ENCODE measurements at places on chromosomes 3 and 15. TPM values are rescaled to one million over a fixed set of nuclear protein-coding genes. Genes with fewer than 3 reads are reported as not detected.

The CHST2 gene
- total RNA-seq = 9.2 TPM

The CCDC33 gene
- not detected for total RNA-seq

The APH1B gene
- 26.8 TPM for total RNA-seq

The TMEM158 gene
- total RNA-seq = 11.4 TPM

The MSL2 gene
- total RNA-seq = 11.7 TPM

The AZI2 gene
- 37.5 TPM for total RNA-seq

The ISLR gene
- total RNA-seq = not detected

The ARL6 gene
- 1.5 TPM for total RNA-seq

The ISL2 gene
- 3.0 TPM for total RNA-seq

The CHRM5 gene
- total RNA-seq = not detected

The C3orf52 gene
- 27.6 TPM for total RNA-seq

The SPTSSB gene
- not detected for total RNA-seq

The MITF gene
- total RNA-seq = 16.5 TPM

- DNase-seq = no peak
These were observed 5.3 kb upstream of the CTDSPL start for GRCh38 chr3:37856381-37856780.

DNA sequence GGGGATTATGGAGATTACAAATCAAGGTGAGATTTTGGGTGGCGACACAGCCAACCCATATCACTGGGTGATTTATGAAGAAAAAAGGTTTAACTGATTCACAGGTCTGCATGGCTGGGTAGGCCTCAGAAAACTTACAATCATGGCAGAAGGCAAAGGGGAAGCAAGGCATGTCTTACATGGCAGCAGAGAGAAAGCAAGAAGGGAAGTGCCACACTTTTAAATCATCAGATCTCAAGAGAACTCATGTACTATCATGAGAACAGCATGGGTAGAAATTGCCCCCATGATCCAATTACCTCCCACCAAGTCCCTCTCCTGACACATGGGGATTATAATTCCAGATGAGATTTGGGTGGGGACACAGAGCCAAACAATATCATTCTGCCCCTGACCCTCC lies 59.7 kb downstream of the DPH6 start:
- DNase-seq = no peak

DNA sequence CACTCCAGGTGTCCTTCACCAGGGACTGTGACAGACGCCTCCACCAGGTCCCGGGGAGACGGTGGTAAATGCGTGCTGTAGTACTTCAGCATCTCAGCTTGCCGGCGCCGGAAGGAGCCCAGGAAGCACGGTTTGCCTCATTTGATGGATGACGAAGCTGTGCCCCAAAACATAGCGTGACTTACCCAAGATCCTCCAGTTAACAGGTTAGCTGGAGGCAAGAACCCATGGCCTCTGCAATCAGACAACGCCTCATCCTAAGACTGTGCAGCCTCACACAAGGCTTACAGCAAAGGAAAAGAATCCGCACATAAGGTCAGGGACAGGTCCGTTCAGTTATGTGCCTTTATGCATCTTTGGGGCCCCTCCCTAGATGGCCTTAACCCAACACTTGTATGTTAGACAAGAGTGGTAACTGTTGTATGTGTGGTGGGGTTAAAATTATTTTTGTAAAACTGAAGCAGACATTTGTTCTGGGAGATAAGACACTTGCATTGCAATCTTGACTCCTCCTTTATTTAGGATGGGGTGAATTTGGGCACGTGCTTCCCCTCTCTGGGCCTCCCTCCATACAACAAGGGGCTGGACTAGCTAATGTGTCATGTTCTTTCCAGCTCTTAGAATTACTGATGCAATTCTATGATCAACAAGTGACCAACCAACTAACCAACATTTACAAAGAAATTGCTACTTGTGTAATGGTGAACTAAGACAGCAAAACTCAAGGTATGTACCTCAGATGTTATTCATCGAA lies 39.4 kb downstream of the VGLL4 start:
- DNase-seq = no peak

- DNase-seq = no peak
These were observed 153.6 kb downstream of the AKAP13 start for GRCh38 chr15:85534031-85534430.

DNA sequence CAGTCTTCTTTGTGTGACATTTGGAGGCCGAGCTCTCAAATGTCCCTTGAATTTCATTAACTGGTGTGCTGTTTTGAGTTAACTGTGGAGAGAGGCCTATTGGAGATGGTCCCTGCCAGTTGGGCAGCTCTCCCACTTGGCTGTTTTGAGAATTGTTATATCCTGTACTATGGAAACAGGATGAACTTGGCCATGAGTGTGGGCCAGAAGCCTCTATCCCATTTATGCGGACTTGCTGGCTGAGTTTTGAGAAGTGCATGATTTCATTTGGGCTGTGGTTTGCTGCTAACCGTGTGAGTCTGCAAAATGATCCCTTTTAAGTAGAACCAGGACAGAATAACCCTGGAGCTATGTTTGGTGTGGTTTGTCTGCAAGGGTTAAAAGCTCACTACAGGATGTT lies 366.0 kb downstream of the PTPRG start:
- no peak for DNase-seq

- DNase-seq = no peak
These were observed 37.9 kb downstream of the MYO5C start for GRCh38 chr15:52257734-52258062.

- DNase-seq = no peak
These were observed 12.5 kb downstream of the TRAT1 start for GRCh38 chr3:108835101-108835500.

GRCh38 chr3:53773021-53773436 lies 73.2 kb downstream of the CHDH start:
- DNase-seq = no peak

GRCh38 chr3:186896875-186897274 lies 33.5 kb upstream of the ST6GAL1 start:
- DNase-seq = no peak

DNA sequence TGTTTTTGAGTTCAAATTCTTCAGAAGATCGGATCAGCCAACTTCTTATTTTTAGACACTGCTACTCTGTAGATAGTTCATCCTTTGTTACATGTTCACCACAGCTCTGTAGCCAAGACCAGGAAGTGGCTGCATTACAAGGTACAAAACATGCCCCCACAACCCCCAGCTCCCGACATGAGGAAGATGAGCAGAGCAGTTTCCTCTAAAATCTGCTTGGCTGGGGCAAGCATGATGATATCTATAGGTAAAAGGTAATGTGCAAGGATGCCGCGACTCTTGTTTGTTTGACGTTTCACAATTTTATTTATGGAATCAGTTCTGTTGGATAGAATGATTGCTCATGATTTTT lies 126.5 kb upstream of the GRM7 start:
- DNase-seq = no peak

GRCh38 chr3:194142156-194142910 lies 6.4 kb downstream of the HES1 start:
- no peak for DNase-seq

DNA sequence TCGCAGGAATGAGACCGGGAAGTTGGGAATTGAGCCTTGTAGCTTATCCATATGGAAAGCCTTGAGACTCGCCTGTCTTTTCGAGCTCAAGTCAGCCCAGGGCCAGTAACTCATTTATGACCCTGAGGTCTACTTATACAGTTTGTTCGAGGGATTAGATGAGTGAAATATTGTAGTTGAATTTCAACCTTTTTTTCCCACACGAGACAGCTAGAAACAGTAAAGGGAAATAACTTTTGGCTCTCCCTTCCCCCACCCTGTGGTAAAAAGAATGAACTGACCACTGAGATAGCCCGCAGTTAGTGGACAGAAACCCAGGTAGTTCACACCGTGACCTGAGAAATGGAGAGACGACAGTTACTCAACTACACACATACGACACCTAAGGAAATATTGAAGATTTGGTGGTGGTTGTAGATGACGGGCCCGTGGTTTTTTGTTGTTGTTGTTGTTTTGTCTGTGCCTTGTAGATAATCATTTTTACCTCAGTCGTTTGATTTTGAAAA lies 841 bp downstream of the EIF3J start:
- DNase-seq = peak; percentile 65

- peak; percentile 13 for DNase-seq
These were observed 33.7 kb upstream of the IGF1R start for GRCh38 chr15:98614681-98615080.

DNA sequence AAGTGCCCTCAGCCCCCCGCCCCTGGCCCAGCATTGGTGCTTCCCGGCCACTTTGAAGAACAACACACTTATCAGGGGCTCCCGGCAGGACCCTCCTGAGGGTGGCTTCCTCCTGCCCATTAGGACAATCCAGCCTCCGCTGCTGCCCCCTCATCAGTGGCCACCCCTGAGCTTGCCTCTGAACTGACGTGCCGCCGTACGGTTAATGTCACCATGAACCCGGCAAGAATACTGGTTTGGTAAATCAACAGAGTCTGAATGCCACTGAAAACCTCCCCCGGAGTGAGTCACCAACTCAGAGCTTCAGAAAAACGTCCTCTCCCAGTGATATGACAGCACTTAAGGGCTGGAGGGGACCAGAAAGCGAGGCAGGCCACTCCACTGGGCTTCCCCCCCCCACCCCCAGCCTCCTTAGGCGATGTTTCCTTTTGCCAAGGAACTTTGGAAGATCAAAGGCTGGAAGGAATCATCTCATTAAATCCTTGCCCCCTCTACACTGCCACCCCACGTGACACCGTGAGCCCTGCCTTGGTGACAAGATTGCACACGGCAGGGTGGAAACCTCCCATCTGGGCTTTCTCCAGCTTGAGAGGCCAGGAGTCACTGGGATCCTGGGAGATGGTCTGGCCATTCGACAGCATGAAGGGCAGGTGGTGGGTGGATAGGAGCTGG lies 142.1 kb downstream of the NUP210 start:
- no peak for DNase-seq

GRCh38 chr3:5411786-5412185 lies 224.3 kb downstream of the EDEM1 start:
- DNase-seq = no peak

GRCh38 chr15:76994496-76994895 lies 430 bp upstream of the PSTPIP1 start:
- no peak for DNase-seq

DNA sequence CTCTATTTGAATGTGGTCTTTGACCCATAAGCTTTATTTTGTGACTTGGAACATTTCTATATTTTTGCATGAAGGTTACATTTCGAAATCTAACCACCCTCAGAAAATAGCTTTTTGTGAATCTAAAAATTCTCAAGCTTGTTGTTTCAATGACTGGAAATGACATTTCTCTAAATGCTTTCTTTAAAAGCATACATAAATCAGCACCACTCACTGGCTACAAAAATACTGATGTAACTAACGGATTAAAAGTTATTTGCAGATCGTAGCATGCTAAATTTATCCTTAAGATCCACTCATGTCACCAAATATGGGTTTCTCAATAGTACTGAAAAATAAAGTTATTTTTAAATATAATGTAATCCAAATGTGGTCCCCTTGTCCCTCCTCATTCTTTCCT lies 55.2 kb upstream of the ACAN start:
- DNase-seq = no peak

DNA sequence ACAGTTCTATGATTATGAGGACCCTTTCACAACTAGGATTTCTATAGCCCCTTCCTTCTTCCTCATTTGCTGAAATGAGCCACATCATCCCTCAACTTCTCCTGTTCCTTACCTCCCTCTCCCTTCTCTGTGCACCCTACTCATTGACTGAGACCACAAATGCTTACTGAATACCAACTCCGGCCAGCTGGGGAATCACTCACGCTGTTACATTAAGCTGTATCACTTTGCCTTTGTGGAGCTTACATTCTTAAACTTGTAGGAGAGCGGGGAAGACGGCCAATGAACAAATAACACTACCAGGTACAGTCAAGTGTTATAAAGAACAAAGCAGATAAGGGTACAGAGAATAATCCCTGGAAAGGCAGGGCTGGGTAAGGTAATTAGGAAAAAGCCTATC lies 5.7 kb downstream of the SUCLG2 start:
- no peak for DNase-seq

DNA sequence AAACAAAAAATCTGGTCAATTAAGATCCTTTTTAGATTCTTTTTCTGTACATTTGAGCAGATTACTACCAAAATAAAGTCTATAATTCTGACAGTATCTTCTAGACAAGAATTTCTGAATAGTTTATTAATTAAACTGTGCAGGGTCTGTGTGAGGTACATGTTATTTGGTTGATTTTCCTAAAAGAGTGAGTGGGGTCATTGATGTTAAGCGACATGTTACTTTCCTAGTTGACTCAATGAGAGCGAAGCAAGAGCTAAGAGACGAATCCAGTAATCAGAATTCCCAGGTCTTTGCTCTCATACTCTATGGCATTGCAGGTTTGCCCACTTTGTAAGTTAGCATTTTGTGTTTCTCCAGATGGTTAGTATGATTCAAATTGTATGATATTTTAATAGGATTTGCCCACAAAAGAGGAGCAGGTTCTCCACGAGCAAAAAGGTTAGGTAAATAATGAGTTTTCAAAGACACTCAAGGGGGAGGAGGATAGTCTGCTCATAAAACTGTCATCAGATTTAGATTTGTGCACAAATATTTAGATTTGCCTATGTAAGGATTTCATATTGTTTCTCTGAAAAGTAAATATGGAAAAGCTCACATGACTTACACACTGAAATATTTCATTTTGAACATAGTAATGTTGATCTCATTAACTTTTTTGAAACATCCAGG lies 217.2 kb upstream of the CGNL1 start:
- no peak for DNase-seq

- peak; percentile 76 for DNase-seq
These were observed 53.9 kb downstream of the RLBP1 start for GRCh38 chr15:89167267-89168176.

DNA sequence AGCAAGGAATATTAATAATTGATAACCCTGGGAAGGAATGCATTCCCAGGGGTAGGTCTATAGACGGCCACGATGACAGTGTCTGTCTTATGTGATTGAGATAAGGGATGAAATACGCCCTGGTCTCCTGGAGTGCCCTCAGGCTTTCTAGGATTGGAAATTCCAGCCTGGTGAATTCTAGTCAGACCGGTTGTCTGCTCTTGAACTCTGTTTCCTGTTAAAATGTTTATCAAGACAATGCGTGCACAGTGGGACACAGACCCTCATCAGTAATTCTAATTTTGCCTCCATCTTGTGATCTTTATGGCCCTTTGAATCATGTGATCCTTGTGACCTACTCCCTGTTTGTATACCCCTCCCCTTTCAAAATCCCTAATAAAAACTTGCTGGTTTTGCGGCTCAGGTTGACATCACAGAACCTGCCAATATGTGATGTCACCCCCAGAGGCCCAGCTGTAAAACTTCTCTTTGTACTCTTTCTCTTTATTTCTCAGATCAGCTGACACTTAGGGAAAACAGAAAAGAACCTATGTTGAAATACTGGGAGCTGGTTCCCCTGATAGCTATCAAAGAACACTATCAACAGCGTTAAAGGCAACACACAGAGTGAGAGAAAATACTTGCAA lies 183.3 kb downstream of the PDE8A start:
- no peak for DNase-seq

DNA sequence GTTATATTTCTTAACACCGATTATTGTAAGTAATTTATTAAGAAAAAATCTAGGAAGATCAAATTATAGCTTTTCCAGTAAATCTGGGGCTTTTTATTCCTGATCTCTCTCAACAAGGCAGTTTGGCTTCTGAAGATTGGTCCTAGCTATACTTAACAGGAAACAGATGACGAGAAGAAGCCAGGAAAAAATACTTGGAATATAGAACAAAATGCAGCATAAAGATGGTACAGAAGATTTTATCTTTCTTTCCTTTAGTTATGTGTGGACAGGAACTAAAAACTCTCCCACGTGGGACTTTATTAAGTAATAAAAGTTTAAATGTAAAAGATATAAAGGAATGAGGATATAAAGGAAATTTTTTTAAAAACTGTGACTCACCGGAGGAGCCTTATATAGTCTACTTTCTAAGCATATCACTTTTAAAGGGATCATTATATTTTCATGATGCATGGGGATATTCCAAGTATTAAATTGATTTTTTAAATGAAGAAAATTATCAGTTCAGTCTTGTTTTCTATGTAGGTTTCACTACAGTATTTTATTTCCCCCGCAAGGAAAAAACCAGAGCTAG lies 8.2 kb downstream of the B3GNT5 start:
- DNase-seq = no peak

All from SJSA1 (cell line).